ENCODE measurements at places on chromosomes 16 and 17. TPM values are rescaled to one million over a fixed set of nuclear protein-coding genes. Genes with fewer than 3 reads are reported as not detected.

CYBA gene
- total RNA-seq = 236 TPM

NPIPB8 gene
- not detected for total RNA-seq

- DNase-seq = no peak
Observed at GRCh38 chr17:73157521-73157890, 7.3 kb upstream of the SSTR2 start.

- no peak for DNase-seq
Observed at GRCh38 chr16:50550035-50550434, 1.8 kb downstream of the NKD1 start.

DNA sequence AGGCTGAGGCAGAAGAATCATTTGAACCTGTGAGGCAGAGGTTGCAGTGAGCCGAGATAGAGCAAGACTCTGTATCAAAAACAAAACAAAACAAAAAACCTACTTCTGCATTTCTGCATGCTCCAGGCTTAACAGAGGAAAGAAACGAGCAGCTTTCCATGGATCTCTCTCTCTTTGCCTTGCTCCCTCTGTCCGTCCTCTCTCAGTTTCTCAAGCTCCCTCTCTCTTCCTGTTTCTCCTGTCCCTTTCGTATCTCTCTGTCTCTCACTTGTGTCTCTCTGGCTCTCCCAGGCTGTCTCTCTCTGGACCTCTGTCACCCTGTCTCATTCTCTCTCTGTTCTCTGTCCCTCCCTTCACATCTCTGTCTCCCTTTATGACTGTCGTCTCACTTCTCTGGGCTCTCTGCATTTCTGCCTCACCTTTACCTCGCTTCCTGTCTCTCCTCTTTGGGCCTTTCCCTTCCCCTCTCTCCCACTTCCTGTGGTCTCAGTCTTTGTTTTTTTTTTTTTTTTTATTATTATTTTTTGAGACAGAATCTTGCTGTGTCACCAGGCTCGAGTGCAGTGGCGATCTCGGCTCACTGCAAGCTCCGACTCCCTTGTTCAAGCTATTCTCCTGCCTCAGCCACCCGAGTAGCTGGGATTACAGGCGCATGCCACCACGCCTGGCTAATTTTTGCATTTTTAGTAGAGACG, 4.1 kb upstream of the PITPNA start:
- DNase-seq = no peak

DNA sequence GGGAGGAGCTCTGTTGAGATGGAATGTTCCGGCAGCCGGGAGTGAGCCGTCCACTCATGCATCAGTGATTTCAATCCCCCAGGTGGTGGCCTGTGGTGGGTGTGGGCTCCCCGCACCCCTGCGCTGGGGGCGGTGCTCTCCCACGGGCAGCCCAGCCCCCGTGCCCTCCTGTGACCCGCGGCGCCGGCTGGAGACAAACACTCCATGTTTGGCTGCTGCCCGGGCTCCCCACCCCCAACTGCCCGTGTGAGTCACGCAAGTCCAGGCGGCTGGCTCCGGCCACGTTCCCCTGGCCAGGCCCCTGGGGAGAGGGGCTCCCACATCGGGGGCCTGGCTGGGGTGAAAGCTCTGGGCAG, 29.4 kb downstream of the CACNA1H start:
- DNase-seq = peak; percentile 83

DNA sequence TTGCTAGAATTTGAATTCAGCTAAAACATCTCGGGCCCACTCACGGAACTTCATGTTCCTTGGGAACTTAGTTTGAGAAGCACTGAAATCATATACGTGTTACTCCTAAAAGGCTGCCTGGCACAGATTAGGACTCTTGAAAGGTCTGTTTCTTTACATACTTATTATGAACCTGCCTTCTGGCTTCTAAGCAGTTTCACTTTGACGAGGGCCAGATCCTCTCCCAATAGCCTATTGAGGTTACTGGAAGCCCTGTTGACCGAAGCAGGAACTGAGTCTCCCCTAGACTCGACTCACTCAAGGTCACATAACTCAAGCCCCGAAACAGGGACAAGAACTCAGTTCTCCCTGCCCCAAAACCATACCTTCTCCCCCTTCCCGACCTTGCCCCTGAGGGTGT, 121.9 kb upstream of the PLCG2 start:
- no peak for DNase-seq

DNA sequence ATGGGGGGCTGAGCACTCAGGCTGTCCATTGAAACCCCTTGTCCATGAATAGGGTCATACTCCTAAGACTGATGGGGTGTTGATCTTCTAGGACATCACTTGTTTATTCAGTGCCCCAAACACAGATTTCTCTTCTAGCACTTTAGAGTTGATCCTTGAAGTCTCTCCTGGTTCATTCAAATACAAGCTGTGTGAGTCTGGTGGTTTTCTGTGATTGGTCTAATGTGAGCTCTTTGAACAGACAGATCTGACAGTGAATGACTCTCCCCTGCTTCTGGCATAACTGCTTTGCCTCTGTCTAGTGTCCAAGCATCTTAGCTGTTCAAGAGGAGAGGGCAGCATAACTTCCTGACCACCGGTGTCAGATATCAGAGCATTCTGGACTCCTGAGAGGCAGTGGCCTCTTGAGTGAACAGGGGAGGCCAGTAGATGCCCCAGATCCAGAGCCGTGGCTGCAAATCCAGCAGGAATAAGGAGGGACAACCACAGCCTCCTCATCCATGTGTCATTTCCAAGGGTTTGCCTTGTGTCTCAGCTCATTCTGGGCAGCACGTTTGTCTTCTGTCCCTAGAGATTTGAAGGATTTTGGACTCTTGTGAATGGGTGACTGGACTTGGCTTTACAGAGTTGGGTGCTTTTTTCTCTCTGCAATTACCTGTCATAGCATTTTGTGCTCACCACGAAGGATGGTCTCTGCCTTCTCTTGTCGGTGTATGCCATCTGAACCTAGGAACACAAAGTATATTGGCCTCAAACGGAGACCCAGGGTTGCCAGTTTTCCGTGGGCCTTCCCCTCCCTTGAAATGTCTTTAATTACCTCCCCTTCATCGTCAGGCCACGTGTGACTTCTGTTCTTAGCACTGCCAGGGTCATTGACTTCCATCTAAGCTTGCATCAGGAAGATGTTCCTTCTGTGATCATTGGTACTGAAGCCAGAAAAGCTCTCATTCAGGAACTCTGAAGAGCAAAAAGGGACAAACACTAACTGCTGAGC, 13.9 kb upstream of the CLEC18C start:
- peak; percentile 61 for DNase-seq

DNA sequence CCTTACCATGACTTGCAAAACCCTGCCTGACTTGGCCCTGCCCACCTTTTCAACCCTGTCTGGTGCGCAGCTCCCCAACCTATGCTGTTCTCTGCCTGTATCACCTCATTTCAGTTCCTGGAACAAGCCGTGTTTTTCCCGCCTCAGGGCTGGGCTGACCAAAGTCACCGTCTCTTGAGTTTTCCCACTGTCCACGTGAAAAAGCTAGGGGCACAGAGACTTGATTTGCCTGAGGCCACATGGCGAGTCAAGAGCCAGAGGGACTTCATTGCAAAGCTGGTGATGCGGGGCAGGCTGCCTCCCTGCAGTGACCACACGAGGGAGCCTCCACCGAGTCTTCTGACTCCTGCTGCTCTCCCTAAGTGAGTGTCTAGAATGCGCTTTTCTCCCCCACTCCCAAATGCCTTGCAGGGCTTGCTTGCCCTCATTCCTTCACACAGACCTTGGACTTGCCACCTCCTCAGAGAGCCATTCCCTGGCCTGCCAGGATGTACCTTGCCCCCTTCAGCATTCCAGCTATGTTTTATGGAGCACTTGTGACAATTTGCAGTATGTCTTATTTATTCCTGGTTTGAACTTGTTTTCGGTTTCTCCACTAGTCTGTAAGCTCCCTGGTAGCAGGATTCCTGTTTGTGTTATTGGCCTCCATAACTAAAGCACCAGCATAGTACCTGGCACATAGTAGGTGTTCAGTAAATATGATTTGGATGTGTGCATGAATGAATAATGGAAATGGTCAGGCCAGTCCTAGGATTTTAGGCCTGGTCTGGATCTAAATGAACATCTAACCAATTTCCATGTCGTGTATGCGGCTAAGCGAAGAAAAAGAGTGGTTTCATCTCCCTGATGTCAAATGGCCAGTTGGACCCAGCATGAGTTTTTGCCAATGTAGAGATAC, 252.3 kb downstream of the SNX29 start:
- DNase-seq = peak; percentile 39

- peak; percentile 92 for DNase-seq
Observed at GRCh38 chr17:77424585-77425344, 284.0 kb downstream of the SEC14L1 start.

Data from astrocyte (in vitro differentiated cells and primary cell).